ENCODE measurements at places on chromosomes 1 and 21.

GRCh38 chr1:2042830-2043773 lies 7.1 kb upstream of the PRKCZ start:
- no peak for DNase-seq

- DNase-seq = no peak
Observed at GRCh38 chr1:177223359-177223758, 52.6 kb downstream of the BRINP2 start.

- no peak for DNase-seq
Observed at GRCh38 chr1:228733576-228733975, 1.7 kb upstream of the RHOU start.

GRCh38 chr21:38036016-38036415 lies 119.8 kb upstream of the KCNJ6 start:
- DNase-seq = no peak

DNA sequence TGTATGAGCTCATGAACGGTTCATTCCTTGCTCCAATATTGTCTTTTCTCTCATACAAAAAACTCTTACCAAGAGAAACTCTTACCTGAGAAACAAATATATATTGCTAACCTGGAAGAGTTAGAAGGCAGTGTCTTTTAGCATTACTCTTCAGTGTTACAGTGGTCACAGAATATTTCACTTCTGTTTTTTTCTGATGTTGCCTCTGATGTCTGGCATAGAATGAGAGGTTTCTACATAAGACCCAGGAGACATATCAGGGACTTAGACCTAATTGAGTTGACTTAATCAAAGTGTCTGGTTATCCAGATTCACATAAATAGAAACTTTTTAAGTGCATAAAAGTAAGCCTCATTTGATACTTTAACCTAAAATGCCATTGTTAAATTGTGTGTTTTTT lies 923.8 kb downstream of the TTLL7 start:
- no peak for DNase-seq

GRCh38 chr1:175479521-175480342 lies 263.7 kb downstream of the TNR start:
- peak; percentile 1 for DNase-seq

GRCh38 chr1:165679282-165680036 lies 18.9 kb downstream of the ALDH9A1 start:
- no peak for DNase-seq

- no peak for DNase-seq
Observed at GRCh38 chr1:228341450-228341813, 65.2 kb downstream of the TRIM11 start.

- DNase-seq = no peak
Observed at GRCh38 chr1:53868565-53868964, 21.0 kb downstream of the YIPF1 start.

- DNase-seq = no peak
Observed at GRCh38 chr1:163047951-163048659, 21.1 kb upstream of the RGS4 start.

DNA sequence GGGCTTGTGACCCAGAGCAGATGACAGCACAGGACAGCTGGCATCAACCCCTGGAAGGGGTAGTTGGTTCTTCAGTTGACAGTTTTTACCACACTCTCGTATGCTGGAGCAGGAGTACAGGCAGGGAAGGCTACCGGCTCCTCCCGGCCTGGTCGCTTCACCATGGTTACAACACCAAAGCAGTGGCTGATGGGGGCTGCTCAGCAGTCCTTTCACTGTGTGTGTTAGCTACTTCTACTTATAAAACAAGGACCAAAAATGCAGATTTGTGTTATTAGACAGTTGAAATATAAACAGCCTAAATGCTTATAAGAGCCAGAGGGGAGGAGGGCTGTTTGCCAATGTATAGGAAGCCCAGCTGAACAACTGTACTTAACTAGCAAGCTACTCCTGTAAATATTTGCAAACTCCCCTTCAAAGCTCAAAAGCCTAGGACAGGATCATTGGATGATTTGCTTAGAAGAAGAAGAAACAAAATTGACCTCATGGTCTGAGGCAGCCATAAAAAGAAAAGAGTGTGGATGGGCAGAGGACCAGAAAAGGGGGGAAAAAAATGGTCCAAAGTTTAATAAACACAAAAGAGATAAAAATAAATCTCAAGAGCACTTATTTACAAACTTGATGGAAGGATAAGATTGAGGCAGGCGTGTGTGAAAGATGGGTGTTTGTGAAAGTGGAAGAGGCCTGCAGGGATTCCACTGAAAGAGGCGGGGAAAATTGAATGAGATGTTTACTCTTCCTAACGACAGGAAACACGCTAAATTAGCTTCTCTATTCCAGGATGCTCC lies 57.1 kb downstream of the TGFB2 start:
- no peak for DNase-seq

DNA sequence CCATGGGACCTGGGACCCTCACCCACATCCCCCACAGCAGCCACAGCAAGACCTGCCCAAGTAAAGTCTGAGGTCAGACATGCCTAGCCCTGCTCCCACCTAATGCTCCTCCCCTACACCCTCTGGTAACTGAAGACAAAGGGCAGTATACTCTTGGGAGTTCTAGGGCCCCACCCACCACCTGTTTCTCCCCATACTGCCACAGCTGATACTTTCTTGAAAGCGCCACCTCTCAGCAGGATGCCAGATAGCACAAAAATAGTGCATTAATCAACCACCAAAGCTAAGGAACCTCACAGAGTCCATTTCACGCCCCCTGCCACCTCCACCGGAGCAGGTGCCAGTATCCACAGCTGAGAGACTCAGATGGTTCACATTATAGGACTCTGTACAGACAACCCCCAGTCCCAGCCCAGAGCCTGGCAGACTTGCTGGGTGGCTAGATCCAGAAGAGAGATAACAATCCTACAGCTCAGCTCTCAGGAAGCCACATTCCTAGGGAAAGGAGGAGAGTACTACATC lies 238.1 kb downstream of the LRRC40 start:
- DNase-seq = no peak

DNA sequence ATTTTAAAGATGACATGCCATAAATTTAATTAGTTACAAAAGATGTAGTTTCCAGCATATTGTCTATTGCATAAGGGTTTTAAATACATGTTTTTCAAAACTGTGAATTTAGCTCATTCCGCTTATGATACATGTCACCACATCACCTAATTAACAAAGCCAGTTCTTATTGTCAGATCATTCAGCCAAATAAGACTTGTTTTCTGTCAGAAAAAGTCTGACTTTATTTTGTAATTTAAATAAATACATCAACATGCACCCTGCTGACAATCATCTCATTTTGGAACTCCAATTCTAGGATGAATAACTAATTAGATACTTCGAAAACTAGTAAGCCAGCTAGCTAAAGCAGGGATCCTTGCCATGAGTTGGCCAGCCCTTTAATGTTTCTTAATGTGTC lies 110.9 kb upstream of the APP start:
- DNase-seq = no peak

- peak; percentile 71 for DNase-seq
Observed at GRCh38 chr1:36306210-36306901, at the start of gene SH3D21. TSS of gene SH3D21 (plus strand) at chr1:36306368. CDS start at chr1:36306421, 53 bp downstream.

Measured in activated T-cell treated with anti-CD3 and anti-CD28 coated beads, Interleukin-2, amount 50 U/mL, for 72 hours (primary cell).